Hippocampal formation (tissue), 2 donors: ENCODE measurements at places on chromosomes 5 and 9.
A peak's percentile ranks its signal among the peaks of the same experiment; 100 is the strongest.

DNA sequence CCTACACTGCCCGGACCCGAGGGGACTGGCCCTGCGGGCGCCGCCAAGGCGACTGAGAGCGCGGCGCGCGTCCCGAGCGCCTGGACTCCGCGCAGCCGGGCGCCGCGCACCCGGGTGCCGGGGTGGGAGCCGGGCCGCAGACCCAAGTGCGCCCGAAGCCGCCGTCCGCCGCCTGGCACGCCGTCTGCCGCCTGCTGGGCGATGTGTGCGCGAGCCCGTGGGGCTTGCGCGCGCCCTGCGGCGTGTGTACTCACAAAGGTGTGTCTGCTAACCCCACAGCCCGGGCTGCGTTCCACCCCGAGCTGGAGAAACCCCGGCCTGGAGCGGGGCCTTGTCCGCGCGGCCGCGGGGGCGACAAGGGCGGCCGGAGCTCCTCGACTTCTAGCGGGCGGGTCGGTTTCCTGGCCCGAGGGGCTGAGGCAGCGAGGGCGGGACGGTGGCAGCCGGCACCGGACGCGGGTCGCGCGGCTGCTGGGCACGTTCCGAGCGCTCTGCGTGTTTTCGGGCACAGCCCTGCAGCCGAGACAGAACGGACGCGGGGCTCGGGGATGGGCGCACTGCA, 1.1 kb upstream of the ZSWIM6 start:
- DNase-seq = peak; percentile 74

GRCh38 chr5:73135021-73135420, 14.6 kb downstream of the TMEM171 start:
- DNase-seq = no peak

GRCh38 chr5:95816341-95816740, 6.2 kb downstream of the GLRX start:
- no peak for DNase-seq

- no peak for DNase-seq
Observed at GRCh38 chr9:106277966-106278365, 583.6 kb downstream of the TMEM38B start.

- DNase-seq = no peak
Observed at GRCh38 chr9:31740705-31741104, 643.7 kb upstream of the ACO1 start.

- DNase-seq = no peak
Observed at GRCh38 chr5:1881731-1882336, 891 bp downstream of the IRX4 start.

DNA sequence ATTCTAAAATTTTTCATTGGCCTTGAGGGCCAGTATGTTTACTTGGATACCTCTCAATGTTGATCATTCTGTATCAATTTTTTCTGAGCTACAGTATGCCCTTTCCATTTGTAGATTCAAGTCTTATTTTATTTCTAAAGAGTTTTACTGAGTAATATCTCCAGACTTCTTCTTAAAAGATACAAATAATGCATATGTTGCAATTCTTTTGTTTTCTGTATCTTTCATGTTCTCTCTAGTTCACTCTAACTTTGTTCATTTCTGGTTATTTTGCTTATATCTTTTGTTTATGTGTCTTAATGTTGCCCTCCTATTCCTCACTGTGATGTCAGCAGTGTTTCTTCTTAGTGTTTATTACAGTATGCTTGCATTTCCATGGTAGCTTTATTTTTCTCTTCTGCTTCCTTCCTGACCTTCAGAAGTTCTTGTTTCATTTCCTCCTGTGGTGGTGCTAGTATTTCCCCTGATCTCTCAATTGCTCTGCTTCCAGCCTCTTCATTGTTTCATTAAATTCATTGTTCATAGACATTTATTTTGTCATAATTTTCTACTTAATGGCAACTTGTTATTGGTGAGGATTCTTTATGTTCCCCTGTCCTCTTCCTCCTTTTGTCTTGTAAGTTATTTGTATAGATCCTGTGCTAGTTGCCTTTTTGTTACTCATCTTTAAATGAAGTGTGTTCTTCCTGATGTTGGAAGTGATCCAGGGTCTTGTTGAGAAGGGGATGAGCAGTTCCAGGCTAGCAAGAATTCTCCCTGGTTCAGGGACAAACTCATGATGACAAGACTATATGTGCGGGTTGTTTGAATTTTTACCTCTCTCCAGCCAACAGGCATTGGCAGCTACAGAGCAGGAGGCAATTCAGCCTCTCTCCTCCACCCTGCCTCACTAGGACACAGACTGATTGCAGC, 160.8 kb downstream of the DEPDC1B start:
- DNase-seq = no peak

DNA sequence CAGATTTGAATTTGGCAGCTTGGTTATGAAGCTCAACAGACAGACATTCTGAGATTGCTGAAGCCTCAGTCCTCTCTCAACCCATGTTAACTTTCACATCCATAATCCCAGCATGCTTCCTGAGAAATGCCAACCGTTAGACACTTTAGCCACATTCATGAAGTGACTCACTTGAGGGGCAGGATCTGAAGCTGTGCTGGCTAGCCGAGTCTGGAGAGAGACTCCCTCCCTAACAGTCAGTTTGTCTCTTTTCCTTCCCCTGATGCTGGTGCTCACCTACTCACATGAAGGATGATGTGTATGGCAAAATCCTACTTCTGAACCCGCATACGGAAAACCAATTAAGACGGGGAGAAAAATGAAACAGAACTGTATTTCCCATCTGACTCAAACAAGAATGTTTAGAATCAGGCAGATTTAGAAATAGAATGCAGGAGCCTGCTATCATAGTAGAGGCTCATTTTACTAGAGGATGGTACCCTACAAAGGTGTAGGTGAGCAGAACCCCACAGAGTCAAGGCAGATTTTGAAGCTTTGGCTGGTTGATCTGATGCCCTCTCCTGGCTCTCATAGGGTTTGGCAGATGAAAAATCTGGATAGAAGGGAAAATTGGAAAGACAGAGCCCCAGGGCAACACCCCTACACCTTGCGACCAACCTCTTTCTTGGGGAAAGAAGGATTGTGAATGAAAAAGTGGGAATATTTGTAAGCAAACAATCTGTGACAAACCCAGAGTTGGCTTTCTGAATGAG, 150.9 kb upstream of the LHFPL2 start:
- DNase-seq = no peak

DNA sequence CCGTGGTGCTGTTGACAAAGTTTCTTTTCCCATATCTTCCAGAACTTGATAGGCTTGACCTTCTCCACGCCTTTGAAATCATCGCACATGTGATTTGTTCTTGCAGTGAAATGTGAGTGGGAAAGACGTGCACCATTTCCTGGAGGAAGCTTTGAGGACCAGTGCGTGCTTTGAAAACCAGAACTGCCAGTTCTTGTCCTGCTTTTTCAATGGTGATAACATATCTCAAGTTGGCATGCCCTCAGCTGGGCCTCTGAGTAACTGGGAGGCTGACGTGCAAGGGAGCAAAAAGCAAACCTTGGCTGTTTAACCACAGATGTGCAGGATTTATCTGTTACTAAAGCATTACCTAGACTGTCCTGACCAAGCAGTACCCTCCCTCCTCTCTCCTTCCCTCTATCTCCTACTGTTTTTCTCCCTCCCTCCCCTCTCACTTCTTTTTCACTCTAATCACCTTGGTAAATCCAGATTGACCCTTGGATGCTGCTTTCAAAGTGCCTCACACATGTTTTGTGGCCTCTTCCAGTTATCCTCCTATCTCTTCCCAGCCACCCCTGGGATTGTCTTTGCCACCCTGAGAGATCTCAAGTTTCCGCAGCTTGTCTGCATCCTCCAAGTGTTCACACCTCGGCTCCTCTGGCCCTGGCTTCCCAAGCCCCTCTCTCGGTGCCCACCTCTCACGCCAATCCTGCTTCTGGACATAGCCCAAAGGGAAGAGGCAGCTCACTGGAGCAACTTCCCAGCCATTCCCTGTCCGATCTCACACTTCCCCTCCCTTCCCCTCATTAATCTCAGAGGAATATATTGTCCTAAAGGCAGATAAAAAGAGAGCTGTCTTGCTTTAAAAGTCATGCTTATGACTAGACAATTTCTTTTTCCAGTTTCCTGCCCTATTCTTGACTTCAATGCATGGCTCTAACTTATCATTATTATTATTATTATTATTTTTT, 198.3 kb downstream of the ERCC6L2 start:
- DNase-seq = no peak

- DNase-seq = no peak
Observed at GRCh38 chr9:129816501-129817435, 7.2 kb downstream of the TOR1A start.

- no peak for DNase-seq
Observed at GRCh38 chr9:100350188-100350587, 2.6 kb downstream of the TEX10 start.
